ENCODE measurements at places on chromosomes 3 and 15. TPM values are rescaled to one million over a fixed set of nuclear protein-coding genes. Genes with fewer than 3 reads are reported as not detected.

ZBTB47 gene
- total RNA-seq = 5.5 TPM

CCR3 gene
- 0.20 TPM for total RNA-seq

CADPS gene
- 0.84 TPM for total RNA-seq

SCAANT1 gene
- total RNA-seq = not detected

LDHAL6B gene
- not detected for total RNA-seq

RBSN gene
- 17.4 TPM for total RNA-seq

SLC22A13 gene
- not detected for total RNA-seq

GOLGA8Q gene
- not detected for total RNA-seq

C3orf80 gene
- total RNA-seq = 0.25 TPM

OR4F6 gene
- not detected for total RNA-seq

CRYGS gene
- total RNA-seq = 0.47 TPM

ITIH1 gene
- not detected for total RNA-seq

RMDN3 gene
- 13.5 TPM for total RNA-seq

GASK1A gene
- total RNA-seq = 2.6 TPM

TMEM40 gene
- 0.74 TPM for total RNA-seq

EID1 gene
- 210 TPM for total RNA-seq

ROPN1 gene
- not detected for total RNA-seq

IQCF5 gene
- total RNA-seq = not detected

FURIN gene
- 16.5 TPM for total RNA-seq
